ENCODE measurements at places on chromosomes 12 and 14. TPM values are rescaled to one million over a fixed set of nuclear protein-coding genes. Genes with fewer than 3 reads are reported as not detected.

DNA sequence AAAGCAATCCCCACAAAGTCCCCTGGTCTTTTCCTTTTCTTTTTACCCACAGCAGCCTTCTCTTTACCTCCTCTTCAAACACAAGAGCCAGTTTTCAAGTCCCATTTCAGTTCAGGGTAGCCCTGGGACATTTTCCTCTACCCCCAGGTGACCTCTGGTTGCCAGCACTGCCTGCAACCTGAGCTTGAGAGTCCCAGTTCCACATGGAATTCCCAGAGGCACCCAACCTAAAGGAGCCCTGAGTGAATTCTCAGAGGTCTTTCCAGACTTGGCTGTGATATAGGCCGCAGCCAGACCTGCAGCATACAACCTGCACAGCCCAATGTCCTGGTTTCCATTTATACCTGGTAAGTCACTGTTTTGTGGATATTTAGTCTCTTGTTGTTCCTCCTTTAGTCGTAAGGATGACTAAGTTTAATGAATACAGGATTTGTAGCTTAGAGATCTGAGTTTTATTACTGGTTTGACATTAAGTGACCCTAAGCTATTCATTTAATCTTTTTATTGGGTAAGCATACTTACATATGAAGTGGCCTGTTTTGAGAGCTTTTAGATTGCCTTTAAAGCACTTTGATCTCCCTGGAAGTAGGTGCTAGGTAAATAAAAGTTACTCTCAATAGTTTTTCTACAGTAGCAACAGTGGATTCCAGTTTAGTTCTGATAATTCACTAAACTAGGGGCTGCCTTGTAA, 159.8 kb downstream of the TGFB3 start:
- no peak overlapping the region for H3K4me3 ChIP-seq
- H3K27ac ChIP-seq: no peak overlapping the region
- no peak for DNase-seq
- no peaks in the 10 kb centered on the region for H3K4me1 ChIP-seq

DNA sequence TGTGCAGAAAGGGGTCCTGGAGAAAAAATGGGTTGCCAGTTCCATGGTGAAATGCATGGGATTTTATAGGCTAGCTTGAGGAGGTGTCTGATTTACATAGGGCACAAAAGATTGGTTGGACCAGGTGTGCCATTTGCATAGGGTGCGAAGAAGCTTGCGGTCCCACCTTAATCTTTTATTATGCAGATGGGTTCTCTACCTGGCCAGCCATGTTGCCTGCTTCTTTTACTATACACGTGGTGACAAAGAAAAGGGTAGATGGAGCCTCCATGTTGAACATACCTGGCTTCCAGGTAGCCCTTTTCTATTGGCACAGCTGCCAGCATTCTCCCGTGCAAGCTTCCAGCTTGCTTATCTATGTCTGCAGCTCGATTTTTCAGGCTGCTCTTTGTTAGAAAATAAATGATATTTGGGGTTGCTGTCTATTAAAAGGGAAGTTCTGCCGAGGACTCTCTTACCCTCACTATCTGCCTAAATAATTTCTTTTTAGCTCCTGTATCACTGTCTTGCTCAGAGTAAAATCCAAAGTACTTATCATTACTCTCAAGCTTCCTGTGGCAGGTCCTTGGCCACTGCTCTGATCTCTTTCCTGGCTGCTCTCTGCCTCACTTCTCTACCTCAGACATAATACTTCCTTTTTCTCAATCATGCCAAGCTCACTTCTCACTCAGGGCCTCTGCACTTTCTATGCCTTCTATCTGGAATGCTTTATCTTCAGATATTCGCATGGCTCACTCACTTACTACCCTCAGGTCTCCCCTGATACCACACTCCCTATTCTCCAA, 216.0 kb upstream of the DAAM1 start:
- H3K4me1 ChIP-seq: no peaks in the 10 kb centered on the region
- no peak for DNase-seq
- no peaks in the 10 kb centered on the region for H3K36me3 ChIP-seq
- no peak overlapping the region for H3K27ac ChIP-seq

GRCh38 chr14:105862581-105863239, 336.3 kb downstream of the TMEM121 start:
- no peak overlapping the region for H3K27ac ChIP-seq
- no peaks in the 10 kb centered on the region for H3K36me3 ChIP-seq
- peaks cover 29% of the 10 kb centered on the region for H3K4me1 ChIP-seq
- H3K27me3 ChIP-seq: no peaks in the 10 kb centered on the region
- peak; percentile 33 for DNase-seq

GRCh38 chr12:131564845-131565244, 146.0 kb upstream of the SFSWAP start:
- no peak overlapping the region for H3K4me3 ChIP-seq
- H3K36me3 ChIP-seq: no peaks in the 10 kb centered on the region
- H3K27ac ChIP-seq: no peak overlapping the region
- no peaks in the 10 kb centered on the region for H3K4me1 ChIP-seq

GRCh38 chr14:68790644-68791077, 2.2 kb downstream of the ZFP36L1 start:
- peak overlapping the region; percentile 99 for H3K27ac ChIP-seq
- peak; percentile 35 for DNase-seq
- no peaks in the 10 kb centered on the region for H3K27me3 ChIP-seq
- peak overlapping the region; percentile 99 for H3K4me3 ChIP-seq

- H3K27ac ChIP-seq: no peak overlapping the region
- no peak overlapping the region for H3K4me3 ChIP-seq
- DNase-seq: no peak
Observed at GRCh38 chr14:67377916-67378315, 17.8 kb downstream of the EIF2S1 start.

- peak overlapping the region; percentile 84 for H3K4me3 ChIP-seq
- DNase-seq: peak; percentile 41
- H3K27ac ChIP-seq: peak overlapping the region; percentile 83
Observed at GRCh38 chr12:55728186-55728938, 447 bp downstream of the CD63 start.

DNA sequence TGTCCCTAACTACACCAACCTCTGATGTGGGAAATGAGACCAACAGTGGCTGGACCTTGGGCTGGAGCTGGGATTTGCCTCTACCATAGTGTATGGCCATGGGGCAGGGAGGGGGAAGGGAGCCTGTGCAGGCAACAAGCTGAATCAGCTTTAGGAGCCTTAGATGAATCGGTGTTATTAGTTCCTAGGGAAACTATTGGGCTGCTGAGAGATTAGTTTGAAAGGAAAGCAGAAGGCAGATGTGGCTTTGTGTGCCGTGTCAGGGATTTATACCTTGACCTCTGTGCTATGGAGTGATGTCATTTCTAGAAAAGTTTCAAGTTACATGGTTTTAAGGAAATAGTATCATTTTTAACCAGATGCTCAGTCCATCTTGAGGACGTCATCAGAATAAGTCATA, 19.5 kb upstream of the GAS2L3 start:
- H3K27ac ChIP-seq: no peak overlapping the region
- H3K4me3 ChIP-seq: no peak overlapping the region
- no peak for DNase-seq
- no peaks in the 10 kb centered on the region for H3K36me3 ChIP-seq

- no peak overlapping the region for H3K27ac ChIP-seq
- peaks cover 4% of the 10 kb centered on the region for H3K27me3 ChIP-seq
- DNase-seq: no peak
- no peaks in the 10 kb centered on the region for H3K36me3 ChIP-seq
- H3K4me1 ChIP-seq: no peaks in the 10 kb centered on the region
Observed at GRCh38 chr12:109648521-109648920, 65.1 kb upstream of the FAM222A start.

GRCh38 chr14:61953602-61954001, 191.4 kb downstream of the SNAPC1 start:
- no peak for DNase-seq
- no peaks in the 10 kb centered on the region for H3K36me3 ChIP-seq
- H3K4me3 ChIP-seq: no peak overlapping the region
- no peak overlapping the region for H3K27ac ChIP-seq

- H3K4me1 ChIP-seq: no peaks in the 10 kb centered on the region
- H3K36me3 ChIP-seq: no peaks in the 10 kb centered on the region
- no peak for DNase-seq
- no peak overlapping the region for H3K27ac ChIP-seq
- H3K4me3 ChIP-seq: no peak overlapping the region
- no peaks in the 10 kb centered on the region for H3K27me3 ChIP-seq
Observed at GRCh38 chr14:53532853-53533252, 379.7 kb upstream of the DDHD1 start.

DNA sequence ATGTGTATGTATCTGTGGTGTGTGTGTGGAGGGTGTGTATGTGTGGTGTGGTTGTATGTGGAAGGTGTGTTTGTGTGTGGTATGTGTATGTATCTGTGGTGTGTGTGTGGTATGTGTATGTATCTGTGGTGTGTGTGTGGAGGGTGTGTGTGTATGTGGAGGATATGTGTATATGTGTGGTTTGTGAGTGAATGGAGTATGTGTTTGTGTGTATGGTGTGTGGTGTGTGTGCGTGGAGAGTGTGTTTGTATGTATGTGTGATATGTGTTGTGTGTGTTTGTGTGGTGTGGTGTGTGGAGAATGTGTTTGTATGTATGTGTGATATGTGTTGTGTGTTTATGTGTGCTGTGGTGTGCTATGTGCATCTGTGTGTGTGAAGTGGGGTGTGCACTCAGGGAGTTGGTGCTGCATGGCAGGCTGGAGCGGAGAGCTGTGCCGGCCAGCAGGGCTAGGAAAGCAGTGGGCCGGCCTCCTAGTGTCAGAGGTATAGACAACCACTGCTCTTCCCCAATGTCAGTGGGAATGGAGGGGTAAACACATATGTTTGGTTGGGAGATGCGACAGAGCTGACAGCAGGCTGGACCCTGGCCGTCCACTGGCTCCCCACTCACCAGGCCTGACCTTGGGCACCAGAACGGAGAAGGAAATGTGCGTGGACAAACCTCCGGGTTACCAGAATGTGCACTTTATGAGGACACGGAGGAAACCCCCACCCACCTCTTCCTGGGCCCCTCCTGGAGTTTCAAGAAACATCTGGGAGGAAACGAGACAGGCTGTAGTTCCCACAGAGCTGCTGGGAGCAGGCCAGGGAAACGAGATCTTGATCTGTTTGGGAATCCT, 60.7 kb downstream of the CLMN start:
- H3K4me3 ChIP-seq: no peak overlapping the region
- no peaks in the 10 kb centered on the region for H3K4me1 ChIP-seq
- no peak for DNase-seq
- no peaks in the 10 kb centered on the region for H3K36me3 ChIP-seq

The ADAM20 gene
- total RNA-seq: 0.29 TPM

The NGB gene
- total RNA-seq: not detected

The WNT1 gene
- not detected for total RNA-seq

The OAS2 gene
- total RNA-seq: 40.1 TPM

The SCNN1A gene
- 0.77 TPM for total RNA-seq

The HOXC12 gene
- not detected for total RNA-seq

The CTSG gene
- total RNA-seq: not detected

The MSI1 gene
- 0.22 TPM for total RNA-seq

The ZFC3H1 gene
- total RNA-seq: 42.6 TPM

Measured in CD8-positive, alpha-beta memory T cell (primary cell).